ENCODE measurements at places on chromosomes 1 and 21.

DNA sequence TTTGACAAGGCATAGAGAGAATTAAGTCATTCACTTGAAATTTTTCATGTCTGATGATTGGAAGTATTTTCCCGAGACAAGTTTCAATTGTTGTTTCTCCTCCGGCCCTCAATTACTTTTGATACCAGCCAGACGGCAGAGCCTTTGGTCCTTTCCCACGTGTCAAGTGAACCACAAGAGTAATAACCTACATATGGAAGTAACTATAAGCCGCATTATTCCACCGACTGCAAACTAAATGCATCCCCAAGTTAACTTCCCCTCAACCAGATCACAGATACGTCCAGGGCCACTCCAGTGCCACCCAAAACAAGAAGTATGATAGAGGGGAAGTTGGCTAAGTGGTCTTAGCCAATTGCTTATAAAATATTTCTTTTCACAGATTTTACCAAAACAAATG lies 20.2 kb downstream of the COLGALT2 start:
- no peak for DNase-seq

DNA sequence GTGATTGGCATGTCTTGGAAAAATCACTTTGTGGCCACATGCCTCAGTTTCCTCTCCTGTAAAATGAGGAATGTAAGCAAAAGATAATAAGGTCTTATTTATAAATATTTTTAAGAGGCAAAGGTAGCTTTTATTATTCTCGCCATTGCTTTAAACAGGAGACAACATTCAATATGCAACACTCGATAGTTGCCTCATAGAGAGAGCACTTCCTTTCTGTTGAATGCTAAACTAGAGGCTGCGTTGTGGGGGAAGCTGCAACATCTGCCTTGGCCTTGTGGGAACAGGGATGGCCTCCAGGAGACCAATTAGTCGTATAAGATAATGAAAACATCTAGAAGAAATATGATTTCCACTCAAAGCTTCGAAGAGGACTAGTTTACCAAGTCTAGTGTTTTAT lies 3.5 kb downstream of the OSCP1 start:
- DNase-seq, result no peak

DNA sequence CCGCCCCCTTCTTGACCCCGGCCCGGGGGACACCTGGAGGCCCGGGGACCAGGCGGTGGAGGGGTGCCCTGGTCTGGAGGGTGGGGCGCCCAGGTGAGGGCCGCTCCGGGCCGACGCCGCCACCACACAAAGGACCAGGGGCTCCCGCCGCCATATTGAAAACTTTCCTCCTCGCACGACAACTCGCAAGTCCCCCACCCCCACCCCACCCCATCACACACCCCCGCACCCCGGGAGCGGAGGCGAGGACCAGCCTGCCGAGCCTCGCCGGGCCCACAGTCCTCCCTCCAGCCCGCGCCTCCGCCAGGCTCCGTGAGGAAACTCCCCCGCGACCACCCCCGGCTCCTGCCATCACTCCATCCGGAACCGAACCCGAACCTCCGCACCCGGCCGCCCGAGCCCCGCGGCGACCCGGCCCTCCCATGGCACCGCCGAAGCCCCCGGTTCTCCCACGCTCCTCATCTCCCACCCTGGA lies 733 bp downstream of the KDM5B start:
- peak; percentile 9 for DNase-seq

DNA sequence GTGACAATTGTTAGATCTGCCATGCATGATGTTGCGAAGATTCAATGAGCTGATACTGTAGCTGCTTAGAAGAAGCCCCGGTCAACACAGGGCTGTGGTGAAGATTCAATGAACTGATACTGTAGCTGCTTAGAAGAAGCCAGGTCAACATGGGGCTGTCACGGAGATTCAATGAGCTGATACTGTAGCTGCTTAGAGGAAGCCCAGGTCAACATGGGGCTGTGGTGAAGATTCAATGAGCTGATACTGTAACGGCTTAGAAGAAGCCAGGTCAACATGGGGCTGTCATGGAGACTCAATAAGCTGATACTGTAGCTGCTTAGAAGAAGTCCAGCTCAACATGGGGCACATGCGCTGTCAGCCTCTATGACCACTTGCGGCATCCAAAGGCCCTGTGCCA lies 18.8 kb upstream of the BACE2 start:
- no peak for DNase-seq

DNA sequence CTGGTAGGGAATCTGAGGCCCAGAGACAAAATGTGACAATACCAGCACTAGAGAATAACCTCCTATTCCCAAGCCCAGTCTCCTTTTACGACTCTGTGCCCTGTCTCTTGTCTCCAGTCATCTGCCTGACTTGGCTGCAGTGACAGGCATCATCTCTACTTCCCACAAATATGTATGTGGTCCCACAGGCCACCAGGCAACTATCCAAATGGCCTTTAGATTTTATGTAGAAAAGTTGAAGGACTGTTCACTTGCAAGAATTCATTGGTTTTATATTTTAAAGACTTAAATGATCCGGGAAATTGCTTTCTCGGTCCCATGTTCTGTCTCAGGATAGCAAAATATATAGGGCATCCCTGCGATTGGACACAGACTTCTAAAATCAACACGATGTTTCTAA lies 11.6 kb downstream of the KRTAP24-1 start:
- no peak for DNase-seq

All from stimulated activated CD8-positive, alpha-beta memory T cell treated with anti-CD3 and anti-CD28 coated beads, Interleukin-4, amount 100 ng/mL, for 1 hour (primary cell).